T-helper 17 cell (primary cell): ENCODE measurements at places on chromosomes 16 and 17. TPM values are rescaled to one million over a fixed set of nuclear protein-coding genes. Genes with fewer than 3 reads are reported as not detected.

FN3K gene
- 3.2 TPM for total RNA-seq

GNG13 gene
- total RNA-seq, result not detected

C1QTNF1 gene
- 0.13 TPM for total RNA-seq

CDH16 gene
- not detected for total RNA-seq

BRIP1 gene
- 2.3 TPM for total RNA-seq

ACSM2A gene
- total RNA-seq, result not detected

KRTAP1-4 gene
- total RNA-seq, result not detected

PPP1R27 gene
- total RNA-seq, result not detected
